Fibroblast of upper back skin (primary cell): ENCODE measurements at places on chromosomes 13 and 19.

DNA sequence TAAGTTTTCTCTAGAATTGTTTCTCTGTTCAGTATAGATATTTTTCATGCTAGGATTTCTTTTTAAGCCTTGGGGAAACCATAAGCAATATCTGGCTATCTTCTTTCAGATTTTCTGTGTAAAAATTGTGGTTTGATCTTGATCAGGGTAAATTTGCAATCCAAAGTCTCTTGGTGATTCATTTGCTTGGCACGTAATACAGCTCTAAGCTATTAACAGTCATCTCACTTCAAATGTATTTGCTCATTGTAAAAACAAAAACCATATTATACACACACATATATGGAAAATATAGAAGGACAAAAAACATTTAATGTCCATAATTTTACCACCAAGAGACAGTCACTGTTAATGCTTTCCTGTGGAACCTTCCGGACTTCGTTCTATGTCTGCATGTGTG is 191.0 kb downstream of the SHISA2 start:
- peak; percentile 71 for DNase-seq

DNA sequence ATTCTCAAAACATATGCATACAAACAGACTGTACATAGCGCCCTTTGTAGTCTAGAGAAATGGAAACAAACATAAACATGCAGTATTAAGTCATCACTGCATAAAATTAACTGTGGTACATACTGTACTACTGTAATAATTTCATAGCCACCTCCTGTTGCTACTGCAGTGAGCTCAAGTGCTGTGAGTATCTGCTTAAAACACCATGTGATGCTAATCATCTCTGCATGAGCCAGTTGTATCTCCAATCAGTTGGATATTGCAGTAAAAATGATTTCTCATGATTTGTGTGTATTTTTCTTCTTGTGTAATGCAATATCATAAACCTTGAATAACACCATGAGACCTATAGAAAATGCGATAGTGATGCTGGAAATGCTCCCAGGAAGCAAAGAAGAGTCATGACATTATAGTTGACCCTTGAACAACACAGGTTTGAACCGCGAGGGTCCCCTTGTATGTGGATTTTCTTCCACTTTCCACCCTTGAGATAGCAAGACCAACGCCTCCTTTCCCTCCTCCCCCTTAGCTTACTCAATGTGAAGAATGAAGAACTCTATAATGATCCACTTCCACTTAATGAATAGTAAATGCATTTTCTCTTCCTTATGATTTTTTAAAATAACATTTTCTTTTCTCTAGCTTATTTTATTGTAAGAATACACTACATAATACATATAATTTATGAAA is 4.1 kb downstream of the TNFSF13B start:
- DNase-seq: no peak

DNA sequence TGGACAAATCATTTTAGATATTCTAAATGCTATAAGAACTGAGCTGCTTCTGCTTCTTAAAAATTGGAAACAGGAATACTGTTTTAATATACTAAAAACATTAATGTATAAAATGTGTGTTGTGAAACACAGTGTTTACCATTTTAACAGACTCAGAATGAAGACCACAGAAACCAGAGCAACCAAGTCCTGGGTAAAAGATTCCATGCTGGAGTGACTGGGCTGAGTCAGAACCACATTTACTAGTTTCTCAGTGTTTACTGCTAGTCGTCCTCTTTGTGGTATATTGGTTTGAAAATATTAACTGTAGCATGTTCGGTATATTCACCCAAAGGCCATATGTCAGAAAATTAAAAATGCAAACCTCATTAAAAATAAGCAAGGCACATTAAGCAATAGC is 31.9 kb downstream of the ANKRD10 start:
- DNase-seq: peak; percentile 34

DNA sequence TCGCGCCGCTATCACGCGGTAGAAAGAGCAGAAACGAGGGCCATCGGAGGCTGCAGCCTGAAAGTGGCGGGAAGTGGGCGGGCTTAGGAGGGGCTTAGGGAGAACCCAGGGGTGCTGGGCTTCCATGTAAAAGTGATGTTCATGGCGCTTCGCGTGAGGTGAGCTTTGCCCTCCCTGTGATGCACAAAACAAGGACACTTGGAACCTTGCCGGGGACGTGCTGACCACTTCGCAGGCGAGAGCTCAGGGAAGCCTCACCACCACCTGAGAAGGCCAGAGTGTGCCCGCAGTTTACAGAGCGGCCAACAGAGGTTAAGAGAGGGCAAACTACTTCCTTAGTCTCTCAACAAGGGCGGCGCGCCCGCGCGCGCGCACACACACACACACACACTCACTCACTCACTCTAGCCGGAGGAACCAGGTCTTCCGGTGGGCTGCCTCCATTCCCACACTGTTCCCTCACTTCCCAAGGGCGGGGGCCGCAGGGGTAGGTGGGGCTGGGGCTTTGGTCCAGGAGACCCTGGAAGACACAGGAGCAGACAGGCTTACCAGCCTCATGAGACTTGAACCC is 651 bp downstream of the GAPDHS start:
- no peak for DNase-seq

GRCh38 chr13:50401721-50402465 is 386.6 kb downstream of the KCNRG start:
- peak; percentile 71 for DNase-seq

GRCh38 chr19:49114630-49115363 is 627 bp downstream of the LIN7B start:
- peak; percentile 47 for DNase-seq

DNA sequence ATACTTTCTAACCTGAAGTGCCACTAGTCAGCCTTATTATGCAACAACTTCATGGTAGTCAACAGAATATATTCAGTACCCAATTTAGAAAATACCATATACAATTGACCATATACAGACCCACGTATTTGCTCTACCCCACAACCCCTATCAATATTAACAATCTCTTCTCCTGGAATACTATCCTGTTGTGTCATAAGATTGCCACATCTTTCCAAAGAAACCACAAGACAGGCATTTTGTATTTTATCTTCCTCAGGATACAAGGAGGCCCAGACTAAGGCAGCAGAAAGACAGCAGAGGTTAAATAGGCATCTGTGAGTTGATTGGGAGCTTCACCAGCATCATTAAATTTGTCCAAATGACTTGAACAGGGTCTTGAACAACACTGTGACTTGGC is 4.5 kb downstream of the SPART start:
- peak; percentile 57 for DNase-seq
